GDM1 (cell line): ENCODE measurements at places on chromosomes 7 and 10.

DNA sequence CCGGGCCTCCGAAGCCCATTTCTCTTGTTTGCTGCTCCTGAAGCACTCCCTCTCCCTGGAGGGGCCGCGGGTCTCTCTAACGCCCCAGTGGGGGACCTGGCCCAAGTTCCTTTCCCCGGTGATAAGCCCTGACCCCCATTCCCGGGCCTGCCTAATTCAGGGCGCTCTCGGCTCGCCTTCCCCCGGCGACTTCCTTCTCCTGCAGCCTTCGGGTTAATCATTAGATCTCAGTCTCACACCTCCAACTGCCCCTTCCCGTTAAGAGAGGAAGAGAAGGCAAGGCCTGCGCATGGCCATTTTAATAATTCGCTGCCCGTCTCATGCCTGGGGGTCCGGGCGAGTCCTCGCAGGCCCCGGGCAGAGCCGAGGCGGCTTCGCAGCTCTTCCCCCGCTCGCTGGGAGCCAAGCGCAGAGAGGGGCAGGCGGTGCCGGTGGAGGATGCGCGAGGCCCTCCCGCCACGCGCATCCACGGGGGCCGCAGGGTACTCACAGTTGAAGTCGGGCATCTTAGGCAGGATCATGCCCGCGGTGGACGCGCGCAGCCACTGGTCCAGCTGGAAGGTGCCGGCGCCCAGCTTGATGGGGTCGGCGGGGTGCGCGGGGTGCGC lies 1.2 kb downstream of the MNX1 start:
- DNase-seq = no peak

DNA sequence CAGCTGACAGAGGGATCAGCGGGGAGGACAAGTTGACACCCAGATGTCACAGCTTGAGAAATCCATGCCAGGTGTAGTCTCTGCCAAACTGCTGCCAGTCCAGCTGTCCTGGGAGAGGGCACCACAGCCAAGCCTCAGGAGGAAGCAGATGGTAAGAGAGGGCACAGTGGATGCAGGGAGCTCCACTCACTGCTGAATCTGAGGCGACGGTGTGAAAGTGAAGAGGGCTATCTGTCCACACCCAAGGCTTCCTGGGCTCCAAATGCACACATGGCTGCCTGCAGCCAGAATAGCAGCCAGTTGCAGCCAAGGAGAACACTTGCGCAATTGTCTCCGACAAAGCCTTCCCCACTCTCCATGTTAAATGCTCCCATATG lies 502.4 kb downstream of the GRID1 start:
- no peak for DNase-seq

- DNase-seq = no peak
Measured at GRCh38 chr10:16632996-16633395, 111.3 kb upstream of the C1QL3 start.

GRCh38 chr10:106224676-106225075 lies 939.8 kb downstream of the SORCS1 start:
- DNase-seq = no peak

DNA sequence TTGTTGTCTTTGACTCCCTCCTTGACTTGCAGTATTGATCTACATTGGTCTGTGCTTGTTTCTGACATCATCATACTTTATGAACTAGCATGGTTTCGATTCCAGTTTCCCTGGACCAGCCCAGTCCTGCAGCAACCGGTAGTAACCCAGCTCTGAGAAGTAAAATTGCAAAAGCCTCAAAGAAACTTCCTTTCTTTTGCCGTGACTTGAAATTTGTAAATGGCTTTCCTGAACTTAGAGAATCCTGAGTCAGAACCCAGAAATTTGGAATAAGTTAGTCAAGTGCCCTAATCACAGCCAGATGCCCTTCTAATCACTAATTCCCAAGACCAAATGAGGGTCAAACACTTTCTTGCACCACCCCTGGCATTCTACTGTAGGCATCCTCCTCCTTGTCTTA lies 15.0 kb downstream of the TAS2R60 start:
- no peak for DNase-seq

- DNase-seq = no peak
Measured at GRCh38 chr7:13032576-13032975, 345.1 kb downstream of the ARL4A start.

DNA sequence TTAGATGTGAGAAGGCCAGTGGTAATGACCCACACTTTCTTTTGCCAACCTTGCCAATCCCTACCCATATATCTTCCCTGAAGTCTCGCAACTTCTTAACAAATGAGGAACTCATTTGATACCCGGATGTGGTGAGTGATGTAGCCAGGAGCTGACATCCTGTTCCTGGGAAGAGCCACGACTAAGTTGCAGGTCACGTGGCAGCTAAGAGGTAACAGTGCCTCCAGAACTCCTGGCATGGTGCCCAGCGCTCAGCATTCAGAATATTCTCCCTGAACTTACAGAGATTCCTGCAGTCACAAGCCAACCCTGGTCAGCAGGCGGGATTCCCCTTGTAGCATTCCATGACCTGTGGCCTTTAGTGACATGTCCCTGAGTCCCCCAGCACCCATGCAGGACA lies 282.5 kb downstream of the GALNT17 start:
- peak; percentile 1 for DNase-seq

DNA sequence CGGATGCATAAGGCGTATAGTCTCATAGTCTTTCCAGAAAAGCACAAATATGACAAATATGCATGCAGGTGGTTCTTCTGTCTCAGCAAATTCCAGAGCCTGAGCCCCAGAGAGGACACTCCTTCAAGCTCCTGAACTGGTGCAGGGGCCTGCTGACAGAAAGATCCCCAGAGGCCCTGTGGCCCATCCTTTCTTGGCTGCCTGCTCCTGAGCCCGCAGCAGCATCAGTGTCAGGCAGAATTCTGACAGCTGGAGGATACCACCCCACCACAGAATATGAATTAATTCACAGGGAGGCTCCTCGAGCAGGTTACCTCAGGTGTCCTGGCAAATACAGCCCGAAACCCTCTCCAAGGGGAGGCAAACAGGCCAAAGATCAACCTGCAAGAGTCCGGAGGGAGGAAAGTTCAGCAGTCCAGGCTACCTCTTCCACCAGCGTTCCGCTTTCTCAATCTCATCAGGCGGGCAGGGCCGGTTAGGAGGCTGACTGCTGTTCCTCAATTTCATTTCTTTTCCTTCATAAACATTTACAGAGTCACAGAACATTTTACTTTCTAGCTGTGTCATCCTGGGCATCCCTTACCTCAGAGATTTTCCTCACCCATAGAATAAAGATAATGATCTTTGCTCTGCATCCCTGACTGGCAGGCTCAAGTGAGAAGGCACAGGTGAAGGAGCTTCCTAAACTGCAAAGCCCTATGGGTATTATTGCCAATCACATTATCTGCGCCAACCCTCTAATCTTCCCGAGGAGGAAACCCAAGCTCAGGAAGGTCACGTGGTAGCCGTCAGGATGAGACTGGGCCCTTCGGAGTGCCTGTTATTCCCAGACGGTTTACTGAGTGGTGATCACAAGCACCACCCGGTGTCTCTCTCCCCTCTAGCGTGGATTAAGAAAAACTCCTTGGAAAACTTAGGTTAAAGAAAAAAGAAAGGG lies 1.4 kb downstream of the DNAJB12 start:
- no peak for DNase-seq

GRCh38 chr7:25844102-25844870 lies 307.7 kb upstream of the NFE2L3 start:
- DNase-seq = no peak

- no peak for DNase-seq
Measured at GRCh38 chr10:52027055-52027705, 286.9 kb upstream of the DKK1 start.

GRCh38 chr7:11343818-11344413 lies 370.2 kb downstream of the PHF14 start:
- no peak for DNase-seq

GRCh38 chr7:110861163-110861562 lies 229.8 kb upstream of the LRRN3 start:
- no peak for DNase-seq

DNA sequence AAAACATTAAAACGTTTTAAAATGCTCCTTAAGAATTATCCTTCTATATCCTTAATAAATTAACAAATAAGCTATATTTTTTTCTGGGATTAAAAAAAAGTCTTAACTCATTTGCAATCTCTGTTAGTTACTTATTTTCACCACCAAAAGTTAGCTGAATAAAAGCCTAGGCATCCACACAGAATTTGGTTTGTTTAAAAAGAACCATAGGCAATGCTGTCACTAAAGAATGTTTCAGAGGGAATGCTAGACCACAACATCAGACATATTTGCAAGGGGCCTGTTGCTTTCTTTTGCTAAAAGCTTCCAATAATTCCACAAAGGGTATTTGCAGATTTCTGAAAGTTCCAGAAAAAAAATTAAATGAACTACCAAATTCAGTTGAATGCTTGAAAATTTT lies 244.2 kb downstream of the POU6F2 start:
- no peak for DNase-seq
